Epithelial cell of prostate (primary cell): ENCODE measurements at places on chromosomes 3 and 15.
A peak's percentile ranks its signal among the peaks of the same experiment; 100 is the strongest.

DNA sequence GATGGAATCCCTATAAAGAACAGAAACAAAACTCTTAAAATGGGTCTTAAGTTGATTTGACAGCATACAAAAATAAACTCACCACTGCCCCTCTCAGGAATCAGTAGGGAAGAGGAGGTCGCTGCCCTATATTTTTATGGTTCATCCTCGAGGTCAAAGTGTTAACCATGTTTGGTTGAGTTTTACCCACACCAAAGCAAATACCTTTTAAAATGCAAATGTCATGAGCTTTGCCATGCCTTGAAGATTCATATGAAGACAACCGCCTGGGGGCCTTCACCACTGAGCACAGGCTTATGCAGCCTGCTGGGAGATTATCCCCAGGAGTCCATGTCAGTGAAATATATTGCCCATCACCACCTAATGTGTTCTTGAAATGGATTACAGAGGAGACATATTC is 66.1 kb downstream of the GLB1 start:
- no peak for DNase-seq

- no peak for DNase-seq
These were observed 27.7 kb upstream of the SLC4A7 start for GRCh38 chr3:27511724-27512422.

DNA sequence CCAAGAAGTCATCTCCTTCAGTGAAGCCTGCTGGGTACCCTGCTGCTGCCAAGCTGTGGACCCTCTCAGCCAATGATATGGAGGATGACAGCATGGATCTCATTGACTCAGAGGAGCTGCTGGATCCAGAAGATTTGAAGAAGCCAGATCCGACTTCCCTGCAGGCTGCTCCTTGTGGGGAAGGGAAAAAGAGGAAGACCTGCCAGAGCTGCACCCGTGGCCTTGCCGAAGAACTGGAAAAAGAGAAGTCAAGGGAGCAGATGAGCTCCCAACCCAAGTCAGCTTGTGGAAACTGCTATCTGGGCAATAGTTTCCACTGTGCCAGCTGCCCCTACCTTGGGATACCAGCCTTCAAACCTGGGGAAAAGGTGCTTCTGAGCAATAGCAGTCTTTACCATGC is 13.7 kb upstream of the ANP32A start:
- DNase-seq = no peak

DNA sequence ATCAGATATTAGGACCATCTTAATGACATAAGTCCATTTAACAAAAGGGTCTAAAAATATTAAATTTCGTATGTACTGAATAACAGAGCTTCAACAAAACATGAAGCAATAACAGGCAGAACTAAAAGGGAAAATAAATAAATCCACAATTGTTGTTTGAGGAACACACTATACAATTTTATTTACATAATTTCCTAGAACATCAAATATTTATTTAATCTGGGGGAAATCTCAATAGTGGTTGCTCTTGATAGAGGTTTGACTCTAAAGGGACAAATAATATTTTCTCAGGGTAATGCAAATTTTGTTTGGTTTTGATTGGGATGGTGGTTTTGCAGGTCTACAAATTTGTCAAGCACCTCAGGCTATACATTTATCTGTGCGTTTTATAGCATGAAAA is 90.3 kb downstream of the BCHE start:
- no peak for DNase-seq

DNA sequence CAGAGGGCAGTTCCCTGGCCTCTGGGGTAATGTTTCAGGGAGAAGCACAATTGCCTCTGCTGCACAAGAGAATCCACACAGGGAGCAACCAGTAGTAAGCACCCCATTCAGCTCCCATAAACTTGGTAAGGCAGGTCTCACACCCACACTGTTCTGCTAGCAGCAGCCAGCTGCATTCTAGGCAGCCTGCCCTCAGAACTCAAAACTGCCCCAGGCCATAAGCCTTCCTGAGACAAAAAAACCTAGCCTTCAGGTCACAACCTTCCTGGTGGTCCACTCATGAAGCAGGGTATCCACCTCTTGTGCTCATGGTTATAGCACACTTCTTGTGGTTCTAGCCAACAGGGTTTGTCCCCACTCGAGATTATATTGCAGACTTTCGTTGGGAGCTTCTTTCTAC is 33.7 kb upstream of the ABI3BP start:
- DNase-seq = no peak

GRCh38 chr15:30001602-30002001 is 81.2 kb upstream of the GOLGA8J start:
- DNase-seq = no peak

DNA sequence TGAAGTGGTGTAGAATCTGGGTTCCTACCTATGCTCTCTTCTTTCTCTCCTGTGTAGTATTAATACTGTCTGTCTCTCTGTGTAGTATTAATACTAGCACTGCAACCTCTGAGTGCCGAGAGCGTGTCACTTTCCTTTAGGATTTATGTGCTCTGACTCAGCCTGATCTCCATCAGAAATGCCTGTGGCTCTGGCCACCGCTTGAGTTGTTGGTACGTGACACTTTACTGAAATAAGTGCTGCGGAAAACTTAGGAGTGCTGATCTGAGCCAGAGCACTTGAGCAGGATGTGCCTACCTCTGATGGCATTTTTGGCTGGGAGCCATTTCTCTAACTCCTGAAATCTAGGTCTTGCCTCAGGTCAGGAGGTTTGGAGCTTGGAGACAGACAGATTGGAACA is 807.4 kb downstream of the SQOR start:
- peak; percentile 3 for DNase-seq

DNA sequence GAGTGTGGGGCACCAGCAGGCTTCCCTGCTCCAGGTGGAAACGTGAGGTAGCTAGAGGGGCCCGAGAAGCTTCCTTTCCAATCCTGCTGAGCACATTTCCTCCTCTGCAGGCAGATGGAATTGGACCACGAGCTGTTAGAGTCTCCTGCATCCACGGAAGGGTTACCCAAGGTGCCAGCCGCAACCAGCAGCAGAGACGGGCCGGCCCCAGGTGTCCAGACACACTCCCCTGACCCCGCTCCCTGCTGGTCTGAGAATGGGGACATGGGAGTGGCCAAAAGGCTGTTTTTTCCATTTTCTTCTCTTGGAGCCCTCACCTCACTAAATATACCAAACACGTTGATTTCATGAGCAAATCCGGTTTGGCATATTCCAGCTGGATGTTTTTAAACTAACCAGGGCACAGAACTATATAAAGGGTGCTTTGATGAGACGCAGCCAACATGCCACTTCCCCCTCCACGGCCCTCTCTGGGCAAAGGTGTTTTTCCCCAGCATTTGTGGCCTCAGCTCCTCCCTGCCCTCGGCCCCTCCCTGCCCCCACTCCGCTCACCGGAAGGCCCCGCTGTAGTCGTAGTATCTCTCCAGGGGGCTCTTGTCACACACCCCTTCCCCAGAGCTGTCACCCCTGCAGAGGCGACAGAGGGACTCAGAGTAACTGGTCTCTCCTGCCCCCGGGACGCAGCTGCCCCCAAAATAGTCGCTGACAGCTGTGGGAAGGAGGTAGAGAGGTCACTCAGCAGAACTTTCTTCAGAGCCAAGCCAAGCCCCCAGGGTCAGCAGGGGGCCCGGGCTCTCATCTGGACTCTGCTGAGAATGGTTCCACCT is 7.0 kb downstream of the MELTF start:
- DNase-seq = no peak

DNA sequence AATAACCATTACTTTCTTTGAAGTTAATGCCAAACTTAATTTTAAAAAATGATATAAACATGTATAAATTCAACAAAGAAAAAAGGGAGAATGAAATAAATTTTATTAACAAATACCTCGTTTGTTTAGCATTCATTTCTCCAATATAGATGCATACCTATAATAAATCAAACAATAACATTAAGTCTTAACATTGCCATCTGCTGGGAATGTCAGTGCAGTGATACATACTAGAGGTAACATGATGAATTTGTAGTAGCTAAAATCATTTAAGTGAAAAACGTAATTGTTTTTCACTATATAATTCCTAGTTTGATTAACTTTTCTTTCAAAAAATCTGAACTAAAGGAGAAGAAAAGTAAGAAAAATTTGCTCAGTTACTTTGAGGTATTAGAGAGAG is 340.2 kb upstream of the CBLB start:
- DNase-seq = no peak

GRCh38 chr3:31247850-31248562 is 284.7 kb upstream of the STT3B start:
- no peak for DNase-seq

GRCh38 chr3:62248734-62249483 is 124.4 kb downstream of the FEZF2 start:
- no peak for DNase-seq

DNA sequence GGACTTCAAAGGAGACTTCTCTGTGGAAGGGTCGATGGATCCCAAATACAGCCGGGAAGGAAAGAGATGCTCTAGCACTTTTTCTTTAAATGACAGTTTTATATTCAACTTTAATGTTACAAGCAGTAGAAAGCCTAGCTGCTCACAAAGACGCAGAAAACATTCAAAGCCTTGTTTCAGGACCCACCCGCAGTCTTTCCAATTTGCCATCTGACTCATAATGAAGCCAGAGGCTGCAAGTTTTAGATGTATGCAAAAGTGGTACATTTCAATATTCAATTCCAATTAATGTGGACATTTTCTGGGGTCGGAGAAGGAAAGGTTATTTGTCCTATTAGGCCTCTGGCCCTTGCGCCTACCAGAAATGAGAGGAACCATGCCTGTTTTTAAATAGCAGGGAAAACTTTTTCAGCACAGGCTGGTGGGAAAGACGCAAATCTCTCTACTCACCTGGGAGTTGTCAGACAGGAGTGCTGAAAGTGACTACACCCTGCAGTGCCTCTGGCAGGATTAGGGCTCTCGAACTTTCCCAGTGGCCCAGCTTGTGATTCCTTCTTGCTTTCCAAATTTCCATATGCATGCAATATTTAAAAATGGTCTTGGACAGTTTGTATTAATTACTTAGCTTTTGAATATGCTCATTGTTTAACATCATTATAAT is 117.4 kb upstream of the MBNL1 start:
- DNase-seq = no peak

DNA sequence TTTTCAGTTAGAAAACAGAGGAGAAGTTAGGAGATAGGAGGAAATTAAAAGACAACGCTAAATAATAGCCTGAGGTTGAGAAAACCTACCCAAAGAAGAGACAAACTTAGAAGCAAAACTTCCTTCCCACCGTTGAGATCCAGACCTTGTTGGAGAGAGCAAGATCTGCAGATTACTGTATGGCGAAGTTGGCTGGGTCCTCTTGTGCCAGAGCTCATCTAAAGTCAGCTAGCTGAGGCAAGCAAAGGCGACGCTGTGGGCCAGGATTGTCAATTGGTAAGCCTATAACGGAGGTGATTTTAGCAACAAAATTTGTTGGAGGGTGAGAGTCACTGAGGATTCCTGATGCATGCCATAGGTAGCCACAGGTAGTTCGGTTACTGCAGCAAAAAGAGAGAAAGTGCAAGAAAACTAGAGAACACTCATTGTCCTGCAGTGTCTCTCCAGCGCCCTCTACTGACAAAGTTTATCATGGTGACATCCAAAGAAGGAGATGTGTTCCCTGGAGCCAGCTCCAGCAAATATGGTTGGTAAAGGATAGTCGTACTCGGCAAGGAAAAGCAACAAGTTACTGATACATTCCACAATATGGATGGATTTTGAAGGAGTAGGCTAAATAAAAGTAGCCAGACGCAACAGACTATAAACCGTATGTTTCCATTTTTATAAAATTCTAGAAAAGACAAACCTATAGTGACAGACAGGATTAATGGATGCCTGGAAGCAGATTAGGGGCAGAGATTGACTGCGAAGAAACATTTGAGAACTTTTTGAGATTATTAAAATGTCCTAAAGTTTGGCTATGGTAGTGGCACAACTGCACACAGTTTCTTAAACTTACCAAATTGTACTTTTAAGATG is 9.8 kb upstream of the OR5K4 start:
- peak; percentile 8 for DNase-seq

- no peak for DNase-seq
These were observed 77.2 kb downstream of the IL1RAP start for GRCh38 chr3:190591080-190591479.

DNA sequence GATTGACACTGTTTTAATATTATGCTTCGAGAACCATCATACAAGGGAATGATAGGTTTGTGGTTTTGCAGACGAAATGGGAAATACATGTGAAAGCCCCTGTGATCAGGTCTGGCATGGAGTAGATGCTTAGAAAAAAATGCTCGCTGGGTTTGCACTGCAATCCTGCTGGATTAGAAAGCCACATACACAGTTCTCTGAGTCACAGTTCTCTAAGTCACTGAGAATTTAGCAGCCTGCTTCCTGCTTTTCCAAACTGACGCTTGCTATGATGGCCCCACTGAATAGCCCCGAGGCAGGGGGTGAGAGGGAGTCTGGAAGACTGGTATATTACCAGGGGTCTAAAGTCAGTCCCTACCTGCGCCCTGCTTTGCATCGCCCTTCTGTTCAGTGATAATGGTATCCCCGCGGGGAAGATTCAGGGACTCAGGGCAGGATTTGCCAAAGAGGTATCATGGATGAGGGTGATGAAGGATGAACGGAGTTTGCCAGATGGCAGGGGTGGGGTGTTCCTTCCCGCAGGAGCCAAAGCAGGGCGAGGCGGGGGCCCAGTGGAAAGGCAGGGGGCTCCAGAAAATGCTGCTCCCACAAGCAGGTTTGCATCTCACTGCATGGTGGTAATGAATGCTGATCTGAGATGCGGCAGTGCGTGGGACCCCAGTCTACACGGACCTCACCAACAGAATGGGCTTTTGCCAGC is 82.3 kb downstream of the IQSEC1 start:
- DNase-seq = no peak

DNA sequence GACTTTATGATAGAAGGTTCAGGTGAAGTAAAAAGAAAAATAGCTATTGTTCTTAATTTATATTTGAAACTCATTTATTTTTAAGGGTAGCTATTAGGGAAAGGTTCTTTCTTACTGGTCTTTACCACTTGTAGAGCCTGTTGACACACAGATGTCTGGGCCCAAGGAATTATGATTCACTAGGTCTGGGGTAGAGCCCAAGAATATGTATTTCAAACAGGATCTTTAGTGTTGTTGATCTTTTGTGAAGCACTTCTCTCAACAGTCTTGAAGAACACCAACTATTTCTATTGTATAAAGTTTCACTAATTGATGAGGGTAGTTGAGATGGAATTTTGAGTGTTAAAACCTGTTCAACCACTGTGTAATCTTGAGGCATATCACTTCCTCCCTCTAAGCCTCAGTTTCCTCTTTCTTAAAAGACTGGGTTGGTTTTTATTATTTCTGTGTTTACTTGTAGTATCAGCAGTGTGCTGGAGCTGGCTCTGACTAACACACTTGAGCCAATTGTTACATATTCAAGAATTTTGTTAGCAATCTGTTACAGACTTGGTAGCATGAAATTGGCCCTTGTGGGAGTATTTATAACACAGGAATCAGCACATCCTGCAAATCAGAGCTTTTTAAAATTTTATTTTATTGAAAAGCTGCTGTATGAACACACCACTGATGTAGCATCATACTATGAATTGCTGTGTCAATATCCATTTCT is 155.9 kb downstream of the RBMS3 start:
- no peak for DNase-seq

DNA sequence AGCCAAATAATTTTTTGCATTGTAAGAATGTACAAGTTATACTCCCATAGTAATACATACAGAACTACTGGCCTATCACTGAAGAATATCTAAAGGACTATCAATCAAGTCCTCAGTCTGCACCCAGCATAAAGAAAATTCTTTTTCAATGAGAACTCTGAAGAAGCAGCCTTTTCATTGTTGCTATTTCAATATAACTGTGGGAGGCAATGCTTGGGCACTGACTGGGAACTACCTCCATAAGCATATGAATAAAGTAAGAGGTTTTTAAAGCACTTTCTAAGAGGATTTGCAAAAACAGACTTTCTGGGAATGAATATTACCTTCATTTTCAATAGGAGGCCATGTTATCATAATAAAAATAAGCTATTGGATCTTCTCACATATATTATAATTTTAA is 24.6 kb upstream of the NECTIN3 start:
- no peak for DNase-seq

GRCh38 chr15:82919231-82919886 is 33.2 kb downstream of the HOMER2 start:
- peak; percentile 84 for DNase-seq
